ENCODE measurements at places on chromosomes 2 and 18.

DNA sequence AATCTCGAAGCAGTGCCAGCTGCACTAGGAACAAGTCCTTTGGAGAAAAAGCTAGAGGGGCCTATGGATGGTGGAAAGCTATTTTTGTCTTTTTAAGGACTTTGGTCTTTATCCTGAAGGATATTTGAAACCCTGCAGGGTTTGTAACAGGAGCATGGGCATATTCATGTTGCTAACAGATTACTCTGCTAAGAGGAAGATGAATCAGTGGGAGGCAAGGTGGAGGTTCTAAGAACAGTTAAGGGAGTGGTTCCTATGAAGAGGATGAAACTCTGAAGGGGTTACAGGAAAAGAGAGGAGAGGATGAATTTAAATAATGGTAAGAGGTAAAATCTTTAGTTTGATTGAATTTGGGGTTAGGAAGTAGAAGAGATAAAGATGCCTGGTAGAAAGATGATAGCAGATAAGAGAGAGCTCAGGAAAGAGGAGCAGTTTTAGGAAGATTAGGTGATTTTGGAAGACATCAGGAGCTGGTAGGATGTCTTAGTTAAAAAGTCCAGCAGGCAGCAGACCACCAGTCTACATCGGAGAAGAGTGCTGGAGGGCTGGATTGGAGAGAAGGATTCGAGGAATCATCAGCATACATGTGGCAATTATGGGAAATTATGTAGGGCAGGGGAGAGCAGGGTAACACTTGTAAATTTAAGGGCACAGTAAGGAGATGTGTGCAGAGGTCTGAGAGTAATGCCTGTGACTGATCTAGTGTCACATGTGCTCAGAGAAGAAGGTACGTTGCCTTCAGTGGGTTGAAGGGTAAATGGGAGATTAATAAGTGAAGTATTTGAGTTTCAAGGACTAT is 39.3 kb upstream of the C1GALT1C1L start:
- no peak for DNase-seq

DNA sequence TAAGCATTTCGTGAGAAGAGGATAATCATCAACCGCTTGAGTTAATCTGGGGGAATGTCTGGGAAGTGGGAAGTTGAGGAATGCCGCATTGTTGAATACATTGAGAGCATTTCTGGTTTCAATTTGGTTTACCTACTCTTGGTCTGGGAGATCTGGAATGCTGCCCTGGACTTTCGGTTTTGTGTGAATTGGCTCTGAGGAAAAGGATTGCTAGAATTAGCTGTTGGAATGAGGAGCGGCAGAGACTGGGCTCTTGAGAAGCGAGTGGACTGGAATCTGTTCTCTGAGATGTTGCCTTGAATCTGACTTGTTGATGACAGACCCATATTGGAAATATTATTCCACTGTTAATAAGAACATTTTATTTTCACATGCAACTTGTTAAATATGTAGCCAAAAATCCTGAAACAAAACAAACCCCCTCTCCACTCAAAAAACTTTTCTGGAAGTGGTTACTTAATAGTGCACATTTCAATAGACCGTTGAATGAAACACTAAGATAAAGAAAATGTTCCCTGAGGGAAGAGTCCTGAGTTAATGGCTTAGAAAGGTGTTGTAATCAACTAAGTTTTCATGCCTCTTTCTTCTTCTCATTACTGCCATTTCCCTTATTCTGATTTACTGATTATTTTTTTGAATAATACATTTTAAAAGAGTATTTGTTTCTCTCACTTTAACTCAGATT is 50.8 kb downstream of the PTPRM start:
- DNase-seq: no peak

DNA sequence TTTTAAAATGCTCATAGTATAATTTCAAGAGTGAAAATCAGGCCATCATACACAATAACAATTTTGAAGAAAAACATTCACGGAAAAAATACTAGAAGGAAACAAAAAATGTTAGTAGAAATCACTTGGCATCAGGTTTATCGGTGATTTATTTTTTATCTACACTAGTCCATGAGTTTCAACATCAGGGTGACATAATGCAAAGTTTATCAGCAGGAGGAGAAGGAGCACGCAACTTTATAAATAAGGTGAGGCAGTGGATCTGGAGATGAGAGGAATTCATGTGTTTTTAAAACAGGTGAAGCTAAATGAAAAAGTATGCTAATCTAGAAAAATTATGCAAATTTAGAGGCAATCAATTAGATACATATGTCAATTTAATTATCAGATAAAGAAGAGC is 54.2 kb downstream of the MGAT4A start:
- no peak for DNase-seq

GRCh38 chr2:626491-627339 is 50.5 kb downstream of the TMEM18 start:
- no peak for DNase-seq

- DNase-seq: no peak
Measured at GRCh38 chr18:48009116-48009745, 78.8 kb upstream of the SMAD2 start.
